ENCODE measurements at places on chromosomes 13 and 19. TPM values are rescaled to one million over a fixed set of nuclear protein-coding genes. Genes with fewer than 3 reads are reported as not detected.

Gene ZNF492
- not detected for total RNA-seq

GRCh38 chr19:35346193-35347052, 1.3 kb upstream of the FFAR1 start:
- peak; percentile 44 for DNase-seq

DNA sequence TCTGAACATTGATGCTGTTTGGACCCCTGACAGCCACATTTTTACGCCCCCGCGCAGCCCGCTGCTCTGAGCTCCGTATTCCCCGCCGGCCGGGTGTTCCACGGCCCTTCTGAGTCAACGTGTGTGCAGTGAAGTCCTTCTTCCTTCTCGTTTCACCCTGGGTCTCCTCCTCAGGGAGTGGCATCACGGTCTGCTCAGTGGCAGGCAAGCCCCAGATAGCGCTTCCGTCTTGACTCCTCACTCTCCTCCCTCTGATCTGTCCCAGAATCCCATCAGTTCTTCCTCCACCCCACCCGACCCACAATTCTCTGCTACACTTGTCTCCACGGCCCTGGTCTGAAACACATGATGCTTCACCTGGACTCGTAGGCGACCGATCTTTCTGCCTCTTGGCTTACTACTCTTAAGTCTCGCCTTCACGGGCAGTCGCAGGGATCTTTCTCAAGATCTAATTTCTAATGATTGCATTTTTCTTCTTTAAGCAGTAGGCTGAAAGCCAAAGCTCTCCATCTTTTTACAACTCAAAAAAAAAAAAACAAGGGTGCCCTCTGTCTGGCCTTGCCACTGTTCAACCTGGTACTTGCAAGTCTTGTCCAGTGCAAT, 33.9 kb downstream of the CCNE1 start:
- peak; percentile 65 for DNase-seq

DNA sequence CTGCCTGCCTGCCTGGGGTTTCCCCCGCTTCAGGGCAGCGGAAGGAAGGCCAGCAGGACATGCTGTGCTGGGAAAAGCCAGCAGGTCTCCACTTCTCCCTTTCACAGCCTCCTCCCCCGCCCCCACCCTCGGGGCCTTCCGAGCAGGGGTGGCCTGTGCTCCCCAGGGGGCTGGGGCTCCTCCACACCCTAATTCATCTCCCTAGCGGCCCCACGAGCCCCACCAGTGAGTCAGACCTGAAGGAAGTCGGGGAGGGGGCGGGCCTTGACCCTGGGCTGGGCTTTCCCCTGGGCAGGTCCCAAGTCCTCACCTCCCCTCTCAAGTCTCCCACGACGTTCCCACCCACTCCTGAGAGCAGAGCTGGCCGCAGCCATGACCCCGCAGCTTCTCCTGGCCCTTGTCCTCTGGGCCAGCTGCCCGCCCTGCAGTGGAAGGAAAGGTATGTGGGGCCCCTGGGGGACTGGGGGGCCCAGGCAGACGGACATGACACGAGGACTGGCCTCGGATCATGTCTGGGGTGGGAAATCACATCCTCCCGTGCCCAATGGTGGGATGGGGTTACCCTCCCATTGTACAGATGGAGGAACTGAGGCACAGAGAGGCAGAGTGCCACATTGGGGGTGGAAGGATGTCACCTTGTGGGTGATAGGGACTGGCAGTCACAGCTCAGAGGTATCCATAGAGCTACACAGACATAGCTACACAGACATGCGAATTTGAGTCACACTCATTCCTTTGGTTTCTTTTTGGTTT, at the start of gene EBI3:
Gene EBI3, plus strand, starts transcription at position 345 of the 753 bp plus-strand sequence. Its CDS starts 28 bp downstream, at position 373.
- DNase-seq: peak; percentile 45

DNA sequence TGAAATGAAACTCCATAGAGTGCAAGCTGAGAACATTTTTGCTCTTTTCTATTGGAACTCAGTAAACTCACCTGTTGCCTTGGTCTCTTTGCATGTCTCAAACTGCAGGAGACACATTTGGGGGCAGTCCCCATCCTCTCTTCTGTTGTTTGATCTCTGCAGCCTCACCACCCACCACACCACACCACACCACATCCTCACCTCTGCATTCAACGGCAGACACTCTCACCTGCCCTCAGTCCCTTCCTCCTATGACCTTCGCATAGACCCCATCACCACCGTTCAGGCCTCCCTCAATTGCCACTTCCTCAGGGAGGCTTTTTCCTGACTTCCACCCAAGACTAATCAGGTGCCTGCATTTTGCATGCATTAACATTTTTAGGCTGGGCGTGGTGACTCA, 14.4 kb upstream of the TPM4 start:
- peak; percentile 15 for DNase-seq

Gene ANGPTL4
- total RNA-seq: 4.8 TPM

GRCh38 chr19:7947939-7948338, 4.5 kb upstream of the TIMM44 start:
- no peak for DNase-seq

Gene ZNF699
- total RNA-seq: not detected

GRCh38 chr19:54458648-54459281, 4.8 kb downstream of the LENG9 start:
- no peak for DNase-seq

DNA sequence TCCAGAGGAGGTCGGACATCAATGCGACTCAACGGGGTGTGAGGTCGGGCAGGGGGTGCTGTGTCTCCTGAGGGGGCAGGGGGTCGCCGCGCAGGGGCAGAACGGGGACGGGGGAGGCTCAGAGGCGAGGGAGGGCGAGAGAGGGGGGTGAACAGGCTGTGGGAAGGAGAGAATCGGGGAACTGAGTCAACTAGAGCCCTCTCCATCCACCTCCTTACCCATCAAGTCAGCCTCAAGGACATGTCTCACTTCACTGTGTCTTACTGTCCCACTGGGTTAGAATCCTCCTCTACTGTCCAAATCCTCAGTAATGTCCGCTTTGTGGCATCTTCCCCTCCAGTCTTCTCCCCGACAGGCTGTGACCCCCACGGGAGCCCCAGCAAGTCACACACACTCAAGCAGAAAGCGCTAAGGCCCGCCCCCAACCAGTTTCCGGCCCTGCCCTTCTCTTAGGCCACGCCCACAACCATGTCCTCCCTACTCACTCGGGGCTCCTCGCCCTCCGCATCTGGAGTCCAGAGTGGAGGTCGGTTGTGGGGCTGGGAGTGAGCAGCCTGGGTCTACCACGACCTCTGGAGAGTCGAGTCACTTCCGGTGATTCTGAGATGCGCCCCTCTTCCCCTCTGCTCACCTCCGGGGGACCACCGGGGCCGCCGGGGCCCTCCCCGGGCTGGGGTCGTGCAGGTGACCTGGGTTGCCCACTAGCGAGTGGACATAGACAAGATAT, 9.3 kb downstream of the PLEKHA4 start:
- DNase-seq: no peak

DNA sequence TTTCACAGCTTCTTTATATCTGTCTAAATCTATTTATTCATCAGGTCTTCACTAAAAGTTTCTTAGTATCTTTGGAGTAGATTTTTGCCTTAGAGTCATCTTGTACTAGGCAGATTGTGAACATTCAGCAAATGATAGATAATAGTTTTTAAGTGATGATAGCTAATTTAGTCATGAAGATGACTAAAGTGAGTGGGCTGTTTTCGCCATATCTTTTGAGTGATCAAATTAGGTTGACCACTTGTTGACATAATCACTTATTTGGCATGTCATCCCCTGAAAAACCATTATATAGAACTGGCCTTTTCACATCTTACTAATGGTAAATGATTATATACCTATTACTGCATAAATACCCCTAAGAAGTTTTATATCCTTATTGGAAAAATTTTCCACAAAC, 999.2 kb downstream of the PCDH17 start:
- DNase-seq: no peak

DNA sequence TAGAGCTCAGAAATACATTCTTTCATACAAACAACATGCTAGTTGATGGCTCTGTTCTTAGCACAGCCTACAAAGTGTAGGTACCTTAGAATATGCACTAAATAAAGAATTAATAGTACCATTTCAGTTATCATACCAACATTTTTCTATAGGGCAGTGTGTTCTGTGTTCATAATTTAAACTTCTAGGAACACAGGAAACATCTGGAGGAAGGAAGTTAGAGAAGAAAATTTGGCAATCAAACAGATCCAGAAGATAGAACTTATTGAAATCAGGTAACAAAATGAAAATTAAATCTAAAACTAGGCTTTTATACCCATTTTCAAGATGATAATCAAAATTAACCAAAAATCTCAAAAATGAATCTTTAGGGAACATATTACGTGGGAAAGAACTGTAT, 527.5 kb downstream of the DCT start:
- no peak for DNase-seq

DNA sequence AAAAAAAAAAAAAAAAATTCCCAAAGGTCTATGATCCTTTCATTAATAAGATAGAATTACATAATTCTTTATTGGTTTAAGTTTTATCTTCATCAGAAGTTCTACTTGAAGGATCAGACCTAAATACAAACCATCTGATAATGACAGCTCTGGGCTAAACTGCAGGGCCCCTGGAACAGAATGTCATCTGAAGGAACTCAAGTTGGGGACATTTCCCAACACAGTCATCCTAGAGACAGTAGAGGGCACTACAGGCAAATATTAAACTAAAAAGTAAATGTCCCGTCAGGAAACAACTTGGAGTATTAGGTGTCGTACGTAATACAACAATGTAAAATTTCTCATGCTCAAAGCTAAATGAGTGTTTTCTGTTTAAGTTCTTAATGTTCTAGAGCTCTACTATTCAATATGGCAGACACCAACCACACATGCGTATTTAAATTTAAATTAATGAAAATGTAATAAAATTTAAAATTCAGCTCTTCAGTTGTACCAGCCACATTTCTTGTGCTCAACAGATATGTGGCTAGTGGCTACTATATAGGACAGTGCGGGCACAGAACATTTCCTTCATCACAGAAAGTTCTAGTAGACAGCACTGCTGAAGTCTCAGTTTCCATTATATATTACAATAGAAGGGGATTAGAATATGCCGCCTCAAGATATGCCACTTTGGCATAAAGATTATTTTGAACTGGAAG, 21.8 kb upstream of the NAXD start:
- no peak for DNase-seq

Measured in stomach (tissue), 19 donors.